Activated CD4-positive, alpha-beta T cell treated with anti-CD3 and anti-CD28 coated beads for 48 hours (primary cell): ENCODE measurements at places on chromosomes 11 and 22.

DNA sequence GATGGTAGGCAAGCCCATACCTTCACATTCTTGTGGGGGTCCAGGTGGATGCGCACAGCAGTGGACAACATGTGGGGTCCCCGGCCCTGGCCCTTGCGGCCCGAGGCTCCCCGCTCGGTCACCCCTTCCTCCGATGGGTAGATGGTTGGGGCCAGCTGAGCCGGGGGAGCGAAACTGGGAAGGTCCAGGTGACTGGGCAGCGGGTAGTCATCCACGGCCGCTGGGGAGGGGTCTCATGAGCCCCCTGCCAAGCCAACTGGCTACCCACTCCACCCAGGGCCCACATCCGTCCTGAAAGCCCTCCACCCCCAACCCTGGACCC lies 10.7 kb downstream of the ATG2A start:
- no peak for DNase-seq

DNA sequence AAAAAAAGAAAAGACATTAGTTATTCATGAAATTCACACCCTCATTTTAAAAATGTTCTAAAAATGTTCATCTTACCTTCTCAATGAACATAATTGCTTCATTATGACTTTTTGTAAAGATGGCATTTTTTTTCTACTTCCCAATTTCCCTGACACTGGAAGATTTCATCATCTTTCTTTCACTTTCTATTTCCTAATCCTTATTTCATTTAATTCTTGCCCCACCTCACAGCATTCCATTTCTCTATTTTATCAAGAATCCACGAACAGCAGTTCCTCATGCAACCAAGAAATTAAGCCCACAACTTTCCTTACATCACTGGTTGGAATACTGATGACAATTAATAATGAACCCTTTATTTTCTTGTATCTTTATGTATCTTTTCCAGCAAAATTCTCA lies 1.9 kb downstream of the PATL1 start:
- no peak for DNase-seq

DNA sequence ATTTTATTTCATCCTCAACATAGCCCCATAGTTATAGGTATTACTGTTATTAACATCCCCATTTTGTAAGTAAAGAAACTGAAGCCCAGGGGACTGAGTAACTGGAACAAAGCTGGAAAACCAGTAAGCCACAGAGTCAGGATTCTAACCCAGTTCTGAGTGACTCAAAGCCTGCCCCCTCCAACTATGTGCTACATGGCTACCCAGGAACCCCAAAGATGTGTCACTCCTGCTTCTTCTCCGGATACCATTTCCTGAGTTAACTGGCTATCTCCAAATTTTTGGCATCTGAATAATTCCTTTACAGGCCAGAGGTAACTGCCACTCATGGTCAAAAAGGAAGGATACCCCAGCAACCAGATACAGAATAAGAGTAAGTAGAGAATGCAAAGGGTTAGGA lies 43.6 kb downstream of the TENM4 start:
- no peak for DNase-seq

DNA sequence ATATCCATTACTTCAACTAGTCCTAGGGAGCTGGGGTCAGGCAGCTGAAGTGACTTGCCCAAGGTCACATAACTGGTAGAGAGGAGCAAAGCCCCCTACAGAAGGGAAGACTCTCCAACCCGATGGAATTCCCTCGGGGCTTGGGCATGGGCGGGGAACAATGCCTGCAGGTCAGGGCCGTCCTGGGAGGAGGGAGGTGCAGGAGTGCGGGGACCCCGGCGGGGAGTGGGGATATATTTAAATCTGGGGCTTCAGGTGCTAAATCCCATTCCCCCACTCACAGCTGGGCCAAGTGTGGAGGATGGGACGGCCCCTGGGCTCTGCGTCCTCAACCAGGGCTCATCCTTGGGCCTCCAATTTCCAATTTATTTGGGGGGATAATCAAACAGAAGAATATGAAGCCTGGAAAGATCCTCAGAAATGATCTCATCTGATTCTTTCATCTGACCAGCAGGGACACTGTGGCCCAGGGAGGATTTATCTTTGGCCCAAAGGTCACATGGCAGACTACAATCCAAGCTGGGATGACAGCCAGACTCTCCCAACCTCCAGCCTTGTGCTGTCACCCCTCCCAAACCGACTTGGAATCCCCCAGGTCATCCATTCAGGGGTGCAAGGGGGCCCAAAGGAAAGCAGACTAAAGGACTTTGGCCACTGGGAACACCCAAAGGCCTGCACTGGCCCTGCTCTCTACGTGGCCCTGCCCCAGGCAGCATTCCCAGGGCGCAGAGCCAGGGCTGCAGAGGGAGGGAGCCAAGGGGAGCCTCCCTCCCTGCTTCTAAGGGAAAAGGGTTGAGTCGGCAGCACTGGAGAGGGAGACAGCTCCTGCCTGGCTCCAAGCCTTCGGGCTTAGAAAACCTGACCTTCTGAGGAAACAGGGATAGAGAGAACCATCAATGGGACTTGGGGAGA lies 8.7 kb upstream of the C1QTNF6 start:
- DNase-seq: no peak

- DNase-seq: no peak
Measured at GRCh38 chr11:65489035-65489705, 9.7 kb upstream of the MALAT1 start.

DNA sequence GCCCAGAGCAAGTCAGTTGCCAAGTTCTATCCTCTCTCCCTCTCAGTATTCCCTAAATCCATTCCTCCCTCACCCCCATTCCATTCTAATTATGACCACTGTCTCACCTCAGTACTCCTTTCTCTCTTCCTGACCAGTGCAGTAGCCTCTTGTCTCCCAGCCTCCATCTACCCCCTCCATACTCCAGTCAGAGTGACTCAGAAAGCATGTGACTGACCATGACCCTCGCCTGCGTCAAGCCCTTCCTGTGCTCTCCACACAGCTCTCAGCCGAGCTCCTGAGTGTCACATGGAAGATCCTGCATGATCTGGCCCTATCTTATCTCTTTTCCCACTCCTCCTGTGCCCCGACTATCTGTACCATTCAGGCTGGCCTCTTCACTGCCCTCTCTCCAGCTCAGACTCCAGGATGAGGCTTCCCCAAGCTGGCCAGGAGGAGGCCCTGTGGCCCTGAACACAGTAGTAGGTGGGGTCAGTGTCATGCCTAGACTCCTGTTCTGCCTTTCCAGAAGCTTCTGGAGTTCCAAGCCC lies 42.6 kb downstream of the NEU3 start:
- no peak for DNase-seq

- DNase-seq: no peak
Measured at GRCh38 chr11:119907878-119908572, 179.0 kb upstream of the NECTIN1 start.

DNA sequence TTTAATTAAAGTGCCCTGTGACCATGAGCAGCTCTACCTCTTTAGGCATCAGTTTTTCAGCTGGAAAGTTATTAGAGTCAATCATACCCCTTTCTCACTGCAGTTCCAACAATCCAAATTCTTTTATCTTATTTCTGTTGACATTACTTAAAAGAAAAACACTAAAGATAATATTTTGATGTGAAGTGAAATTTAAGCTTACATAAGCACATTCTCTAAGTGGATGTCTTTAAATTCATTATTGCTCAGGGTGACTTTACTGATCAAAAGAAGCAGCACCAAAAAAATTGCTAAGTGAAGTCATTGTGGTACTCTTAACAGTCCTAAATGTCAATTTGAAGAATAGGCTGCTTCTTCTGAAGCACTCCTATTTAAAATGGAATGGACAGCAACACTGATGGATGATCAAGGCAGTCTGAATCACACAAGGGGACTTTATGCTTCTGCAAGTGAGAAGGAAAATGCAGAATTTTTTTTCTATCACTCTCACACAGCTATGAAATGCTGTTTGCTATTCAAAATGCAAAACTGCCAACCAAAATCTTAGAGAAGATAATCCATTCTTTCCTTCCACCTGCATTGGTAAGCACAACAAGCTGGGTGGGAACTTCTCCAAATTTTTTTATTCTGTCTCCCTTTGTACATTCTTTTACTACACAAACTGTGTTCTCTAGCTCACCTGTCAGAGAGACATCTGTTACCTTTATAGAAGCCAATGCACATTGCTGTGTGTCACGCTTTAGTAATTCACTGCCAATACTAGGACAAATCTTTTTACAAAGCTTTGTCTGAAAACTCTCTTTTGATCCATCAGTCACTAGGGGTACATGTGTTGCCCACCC lies 179.9 kb downstream of the GRIA4 start:
- no peak for DNase-seq

DNA sequence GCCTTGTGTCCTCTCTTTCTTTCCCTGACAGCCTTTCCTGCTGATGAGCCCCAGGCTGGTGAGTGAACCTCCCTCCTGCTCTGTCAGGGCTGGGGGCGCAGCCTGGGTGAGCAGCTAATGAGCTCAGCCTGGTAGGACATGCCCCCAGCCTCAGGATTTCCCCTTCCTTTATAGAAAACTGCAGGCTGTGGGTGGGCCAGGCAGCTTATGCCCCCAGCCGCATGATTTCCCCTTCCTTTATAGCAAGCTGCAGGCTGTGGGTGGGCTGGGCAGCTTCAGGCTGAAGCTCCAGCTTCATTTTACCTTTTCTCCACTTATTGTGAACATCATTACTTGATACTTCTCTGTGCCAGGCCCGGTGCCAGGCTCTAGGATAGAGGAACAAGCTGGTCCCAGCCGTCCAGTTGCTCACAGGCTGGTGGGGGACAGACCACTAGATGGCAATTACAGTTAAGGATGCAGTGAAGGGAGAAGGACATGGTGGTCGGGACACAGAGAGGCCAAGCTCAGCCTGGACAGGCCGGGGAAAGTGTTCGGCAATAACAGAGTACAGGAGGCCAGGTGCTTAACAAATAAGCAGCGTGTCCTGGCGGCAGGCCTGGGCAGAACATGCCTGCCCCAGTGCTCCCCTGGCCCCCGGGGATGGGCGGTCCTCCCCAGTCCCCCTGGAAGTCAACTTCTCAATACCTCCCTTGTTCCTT lies 5.3 kb downstream of the LGALS12 start:
- DNase-seq: no peak

- peak; percentile 34 for DNase-seq
Measured at GRCh38 chr11:12914400-12914912, 94.7 kb upstream of the RASSF10 start.

DNA sequence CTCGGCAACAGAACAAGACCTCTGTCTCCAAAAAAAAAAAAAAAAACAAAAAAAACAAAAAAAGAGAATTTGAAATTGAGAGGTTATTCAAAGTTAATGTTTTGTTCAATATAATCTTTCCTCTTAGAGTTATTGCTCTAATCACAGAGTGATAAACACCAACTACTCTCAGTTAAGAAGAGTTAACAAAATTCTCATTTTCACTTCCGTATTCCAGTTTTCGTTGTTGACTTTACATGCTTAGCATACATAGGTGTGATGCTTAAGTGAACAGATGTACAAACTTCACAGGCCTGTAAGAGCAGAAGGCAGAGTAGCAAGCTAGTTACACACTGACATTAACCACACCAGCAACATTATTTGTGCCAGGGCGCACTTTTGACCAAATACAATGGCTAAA lies 12.3 kb downstream of the EIF4ENIF1 start:
- DNase-seq: no peak

GRCh38 chr11:14253421-14253820 lies 105.6 kb downstream of the RRAS2 start:
- no peak for DNase-seq

- DNase-seq: no peak
Measured at GRCh38 chr11:106451228-106451922, 373.9 kb downstream of the AASDHPPT start.

DNA sequence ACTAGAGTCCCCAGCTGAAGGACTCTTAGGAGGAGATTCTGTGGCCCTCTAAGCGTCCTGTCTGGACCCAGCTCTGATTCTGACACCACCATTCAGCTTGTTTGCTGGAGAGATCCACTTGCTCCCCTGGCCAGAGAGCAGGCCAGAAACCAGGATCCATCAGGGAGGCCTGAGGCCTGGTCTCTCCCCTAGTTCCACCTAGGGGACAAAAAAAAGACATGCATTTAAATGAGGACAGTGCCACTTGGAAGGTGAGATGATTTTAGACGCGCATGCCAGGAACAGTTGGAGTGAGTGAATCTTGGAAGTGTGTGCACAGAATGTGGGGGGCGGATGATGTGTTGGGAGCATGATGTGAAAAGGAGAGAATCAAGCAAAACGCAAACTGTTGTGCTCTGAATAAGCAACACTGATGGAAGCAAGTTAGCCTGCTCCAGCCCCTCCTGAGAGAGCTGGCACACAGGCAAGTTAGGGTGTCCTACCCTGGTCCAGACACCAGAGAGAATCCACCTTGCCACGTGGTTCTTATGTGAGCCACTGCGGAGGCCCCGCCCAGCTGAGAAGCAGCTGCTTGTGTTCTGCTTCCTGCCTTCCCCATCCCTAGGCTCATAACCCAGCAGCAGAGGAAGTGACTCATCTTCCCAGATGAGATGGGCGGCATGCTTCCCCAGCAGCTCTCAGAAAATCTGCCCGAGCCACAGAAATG lies 8.0 kb upstream of the SLCO2B1 start:
- peak; percentile 84 for DNase-seq

DNA sequence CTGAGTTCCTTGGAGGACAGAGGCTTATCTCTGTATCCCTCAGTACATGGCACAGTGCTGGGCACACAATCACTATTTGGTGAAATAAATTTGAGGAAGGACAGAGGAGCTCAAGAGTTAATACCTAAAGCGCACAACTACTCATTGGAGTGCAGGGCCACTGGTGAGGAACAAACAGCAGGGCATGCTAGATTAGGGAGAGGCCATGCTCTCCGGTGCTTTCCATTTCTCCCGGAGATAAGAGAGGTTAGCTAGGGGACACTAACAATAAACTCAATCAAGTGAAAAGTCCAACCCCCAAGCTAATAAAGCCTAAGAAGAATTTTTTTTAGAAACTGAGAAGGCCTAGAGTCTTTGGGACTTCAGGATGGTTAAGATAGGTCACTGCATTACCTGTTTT lies 29.1 kb downstream of the NFRKB start:
- DNase-seq: no peak

- DNase-seq: no peak
Measured at GRCh38 chr22:43167001-43167589, 15.7 kb downstream of the TSPO start.

GRCh38 chr22:42281284-42281683 lies 10.8 kb upstream of the TCF20 start:
- no peak for DNase-seq

DNA sequence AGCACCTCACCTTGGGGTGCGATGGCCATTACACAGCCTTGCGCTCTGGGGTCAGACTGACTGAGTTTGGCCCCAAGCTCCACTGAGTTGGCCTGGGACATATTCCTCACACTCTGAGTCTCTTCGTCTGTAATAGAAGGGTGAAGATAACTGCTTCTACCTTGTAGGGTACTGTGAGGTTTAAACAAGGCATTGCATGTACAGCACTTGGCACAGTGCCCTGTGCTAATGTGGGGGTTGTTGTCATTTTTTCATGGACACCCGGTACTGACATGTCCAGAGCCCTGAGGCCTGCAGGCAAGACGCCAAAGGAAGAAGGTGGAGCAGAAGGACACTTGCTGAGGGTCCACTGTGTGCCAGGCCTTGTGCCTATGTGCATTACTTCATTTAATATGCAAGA lies 50.7 kb downstream of the OTOG start:
- no peak for DNase-seq

GRCh38 chr22:50206599-50206998 lies 5.8 kb downstream of the SELENOO start:
- no peak for DNase-seq

- peak; percentile 5 for DNase-seq
Measured at GRCh38 chr11:112734207-112734606, 227.0 kb upstream of the NCAM1 start.

- DNase-seq: peak; percentile 59
Measured at GRCh38 chr11:60972182-60973030, 926 bp downstream of the CD6 start.

- DNase-seq: peak; percentile 62
Measured at GRCh38 chr11:128624269-128625175, 37.2 kb upstream of the ETS1 start.
